Activated CD4-positive, alpha-beta T cell treated with anti-CD3 and anti-CD28 coated beads for 1 hour (primary cell): ENCODE measurements at places on chromosomes 12 and 14.

GRCh38 chr14:32064931-32065330, 12.2 kb upstream of the ARHGAP5 start:
- DNase-seq, result no peak

DNA sequence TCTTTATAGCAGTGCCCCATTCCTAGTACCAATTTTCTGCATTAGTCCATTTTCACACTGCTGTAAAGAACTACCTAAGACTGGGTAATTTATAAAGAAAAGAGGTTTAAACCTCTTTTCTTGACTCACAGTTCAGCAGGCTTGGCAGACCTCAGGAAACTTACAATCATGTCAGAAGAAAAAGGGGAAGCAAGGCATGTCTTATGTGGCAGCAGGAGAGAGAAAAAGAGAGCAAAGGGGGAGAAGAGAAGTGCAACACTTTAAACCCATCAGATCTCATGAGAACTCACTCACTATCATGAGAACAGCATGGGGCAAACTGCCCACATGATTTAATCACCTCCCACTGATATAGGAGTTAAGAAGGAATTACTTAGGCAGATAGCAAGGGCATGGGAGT, 101.6 kb upstream of the PLEKHG7 start:
- DNase-seq, result no peak

DNA sequence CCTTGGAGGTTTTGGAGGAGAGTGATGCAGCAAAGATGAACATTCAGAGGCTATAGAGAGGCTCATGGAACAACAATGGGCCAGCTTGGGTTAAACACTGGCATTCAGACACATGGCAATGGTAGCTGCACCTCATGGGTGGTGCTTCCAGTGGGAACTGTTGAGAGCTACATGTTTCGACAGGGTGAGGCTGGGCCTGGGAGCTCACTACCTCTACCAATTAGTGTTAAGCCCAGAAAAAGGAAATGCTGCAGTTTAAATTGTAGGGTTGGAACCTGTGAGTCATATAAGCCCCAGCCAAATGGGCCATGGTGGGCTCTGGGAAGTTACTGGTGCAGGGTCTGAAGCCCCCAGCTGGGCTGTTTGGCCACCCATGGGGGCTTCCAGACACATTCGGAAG, 279.7 kb downstream of the ZFP36L1 start:
- DNase-seq, result no peak

DNA sequence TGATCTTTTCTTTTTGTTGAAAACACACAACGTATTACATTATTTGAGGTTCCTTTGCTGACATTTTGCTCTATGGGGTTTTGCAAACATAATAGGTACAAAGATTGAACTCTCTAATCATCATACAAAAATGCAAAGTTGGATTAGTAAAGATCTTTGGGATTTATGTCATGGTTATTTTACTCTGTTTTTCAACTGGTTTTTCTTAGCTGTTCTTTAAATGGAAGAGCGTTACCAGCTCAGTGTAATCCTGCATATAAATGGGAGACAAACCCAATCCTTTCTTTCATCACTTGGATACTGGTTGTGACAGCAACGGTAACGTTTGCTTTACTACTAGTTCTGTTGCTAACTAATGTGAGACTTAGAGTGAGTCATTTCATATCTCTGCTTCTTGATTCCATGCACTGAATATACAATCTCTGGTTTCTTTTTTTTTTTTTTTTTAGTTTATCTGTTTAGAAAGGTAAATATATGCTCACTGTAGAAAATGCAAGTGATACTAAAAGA, 104.9 kb upstream of the NOVA1 start:
- no peak for DNase-seq

- DNase-seq, result no peak
Measured at GRCh38 chr12:91769736-91770135, 375.9 kb downstream of the BTG1 start.

DNA sequence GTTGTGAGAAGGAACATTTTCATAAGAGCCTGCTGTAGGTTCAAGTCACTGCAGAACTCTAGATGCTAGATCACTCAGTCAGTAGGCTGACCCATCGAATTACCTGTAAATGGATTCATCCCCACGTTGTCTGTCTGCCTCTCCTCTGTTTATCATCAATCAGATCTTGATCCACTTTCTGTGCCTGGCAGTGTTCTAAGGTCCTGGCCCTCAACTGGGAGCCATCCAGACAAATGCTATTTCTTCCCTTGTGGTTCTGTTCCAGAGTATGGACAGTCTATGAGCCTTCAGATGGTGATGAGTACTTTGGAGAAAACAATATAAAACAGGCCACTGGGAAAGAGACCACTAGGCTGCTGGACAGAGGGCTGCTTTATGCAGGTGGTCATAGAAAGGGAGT, 699.4 kb upstream of the TMEM132C start:
- no peak for DNase-seq

DNA sequence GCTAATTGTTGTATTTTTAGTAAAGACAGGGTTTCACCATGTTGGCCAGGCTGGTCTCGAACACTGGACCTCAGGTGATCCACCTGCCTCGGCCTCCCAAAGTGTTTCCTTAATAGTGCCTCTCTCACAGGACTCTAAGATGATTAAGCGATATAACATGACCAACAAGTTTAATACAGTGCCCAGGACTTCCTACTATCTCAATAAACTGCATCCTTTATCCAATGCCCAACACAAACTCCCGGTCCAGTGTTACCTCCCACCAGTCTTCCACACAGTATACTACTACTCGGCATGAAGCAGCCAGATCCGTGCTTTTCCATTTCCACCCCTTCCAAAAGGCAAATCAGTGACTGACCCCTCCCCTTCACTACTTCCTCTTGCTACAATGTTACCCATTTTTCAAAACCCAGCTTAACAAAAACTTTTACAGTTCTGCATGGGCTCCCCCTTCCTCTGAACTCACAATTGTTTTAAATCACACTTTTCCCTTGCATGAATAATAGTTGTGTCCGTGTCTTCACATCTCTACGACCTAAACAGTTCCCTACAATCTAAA, 900 bp downstream of the NOP2 start:
- no peak for DNase-seq
